Lung microvascular endothelial cell (primary cell): ENCODE measurements at places on chromosomes 3 and 15. TPM values are rescaled to one million over a fixed set of nuclear protein-coding genes. Genes with fewer than 3 reads are reported as not detected.

SLC22A13 gene
- under 0.01 TPM in 2 replicates for total RNA-seq

TMEM42 gene
- total RNA-seq, result 8.5 and 9.5 TPM in 2 replicates

MTFMT gene
- total RNA-seq, result 9.6 and 13.9 TPM in 2 replicates

UBAP1L gene
- 1.1 and 2.6 TPM in 2 replicates for total RNA-seq

CD80 gene
- total RNA-seq, result under 0.01 TPM in 1 of 2 replicates, not detected in the other

PLOD2 gene
- total RNA-seq, result 76.3 and 121 TPM in 2 replicates

NR2E3 gene
- total RNA-seq, result 0.20 and 0.22 TPM in 2 replicates

SPINT1 gene
- total RNA-seq, result 0.40 and 0.65 TPM in 2 replicates

QTRT2 gene
- total RNA-seq, result 26.2 and 28.8 TPM in 2 replicates

KNSTRN gene
- total RNA-seq, result 10.9 and 21.1 TPM in 2 replicates

GUCA1C gene
- not detected in 2 replicates for total RNA-seq

GRCh38 chr3:45212095-45212468 is 14.0 kb downstream of the TMEM158 start:
- DNase-seq, result no peak

DNA sequence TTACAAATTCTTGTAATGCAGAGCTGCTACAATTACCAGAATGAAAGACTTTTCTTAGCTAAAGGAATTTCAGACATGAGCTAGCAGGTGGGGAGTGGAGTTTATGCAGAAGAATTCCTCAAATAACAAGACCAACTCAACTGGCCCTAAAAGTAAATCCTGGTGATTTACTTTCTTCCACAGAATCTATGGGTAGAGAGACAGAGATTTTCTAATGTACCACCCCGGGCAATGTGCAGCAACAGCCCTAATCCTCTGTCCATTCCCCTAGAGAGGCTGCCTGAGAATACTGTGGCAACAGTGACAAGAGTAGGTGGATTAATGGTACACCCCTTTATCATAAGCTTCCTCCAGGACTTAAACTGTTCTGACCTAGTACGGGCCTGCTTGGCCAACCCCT is 55.2 kb downstream of the AQR start:
- DNase-seq, result no peak

GRCh38 chr15:50556642-50557371 is 10.3 kb upstream of the USP50 start:
- DNase-seq, result no peak

GRCh38 chr3:138801792-138802191 is 32.9 kb downstream of the PIK3CB start:
- DNase-seq, result no peak

- DNase-seq, result peak; percentile 61
Observed at GRCh38 chr15:78004919-78005634, 72.4 kb downstream of the TBC1D2B start.

DNA sequence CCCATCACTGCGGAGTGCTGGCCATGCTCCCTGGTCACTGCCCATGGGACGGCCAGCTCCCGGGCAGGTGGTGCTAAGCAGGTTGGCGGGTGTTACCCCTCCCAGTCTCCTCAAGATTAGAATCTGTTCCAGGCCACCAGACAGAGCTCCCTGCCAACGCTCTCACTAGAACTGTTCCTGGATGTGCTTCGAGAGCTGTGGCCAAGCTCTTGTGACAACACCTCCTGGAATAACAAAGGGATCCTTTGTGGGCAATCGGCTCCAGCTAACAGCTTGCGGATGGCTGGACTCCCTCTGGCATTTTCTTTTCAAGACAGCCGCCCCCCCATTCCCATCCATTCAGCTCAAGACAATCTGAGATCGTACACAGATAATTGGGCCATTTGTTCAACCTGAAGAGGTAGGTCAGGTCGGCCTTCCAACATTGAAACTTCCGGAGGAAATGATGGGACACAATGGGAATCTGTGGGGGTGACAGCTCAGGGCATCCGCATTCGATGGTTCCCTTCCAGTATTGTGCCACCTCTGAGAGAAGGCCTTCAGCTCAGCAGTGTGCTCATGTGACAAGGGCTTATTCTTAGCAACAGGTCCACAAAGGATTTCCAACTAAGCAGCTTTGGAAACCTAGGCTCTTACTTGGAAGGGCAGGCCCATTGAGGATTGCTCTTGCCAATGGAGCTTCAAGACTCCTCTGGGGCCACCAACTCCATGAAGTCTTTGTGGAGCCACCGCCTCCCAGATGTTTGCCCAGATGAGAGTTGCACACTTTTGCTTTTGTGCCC is 11.6 kb upstream of the EPHB3 start:
- DNase-seq, result no peak

DNA sequence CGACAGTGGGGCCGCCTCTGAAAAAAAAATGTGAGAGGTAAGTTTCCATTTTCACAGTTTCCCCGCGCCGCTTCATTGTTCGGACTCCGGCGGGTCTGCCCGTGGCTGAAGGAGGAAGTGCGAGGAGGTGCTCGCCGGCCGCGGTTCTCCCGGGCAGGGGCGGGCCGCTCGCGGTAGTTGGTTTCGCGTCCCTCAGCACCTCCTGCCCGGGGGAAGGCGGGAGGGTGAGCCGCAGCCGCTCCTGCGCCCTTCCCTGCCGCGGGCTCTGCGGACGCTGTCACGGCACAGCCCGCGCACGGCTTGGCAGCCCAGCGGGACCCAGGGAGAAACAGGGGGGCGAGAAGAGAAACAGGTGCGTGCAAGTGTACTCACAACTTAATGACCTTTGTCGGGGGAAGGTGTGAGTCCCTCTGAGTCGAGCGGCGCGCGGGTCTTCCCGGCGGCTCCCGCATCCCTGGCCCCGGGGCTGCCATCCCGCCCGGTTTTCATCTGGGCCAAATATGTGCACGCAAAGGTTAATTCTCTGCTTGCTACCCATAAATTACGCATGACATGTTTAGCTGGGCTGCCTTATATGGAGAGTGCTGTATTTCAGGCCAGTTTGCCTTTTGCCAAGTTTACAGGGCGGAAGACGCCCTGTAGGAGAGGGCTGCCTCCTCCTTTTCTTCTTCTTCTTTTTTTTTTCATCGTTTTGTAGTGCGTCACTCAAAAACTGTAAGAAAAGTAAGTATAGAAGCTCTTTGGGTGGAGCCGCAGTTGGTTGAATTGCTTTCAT is 514 bp downstream of the MBNL1 start:
- DNase-seq, result peak; percentile 82

DNA sequence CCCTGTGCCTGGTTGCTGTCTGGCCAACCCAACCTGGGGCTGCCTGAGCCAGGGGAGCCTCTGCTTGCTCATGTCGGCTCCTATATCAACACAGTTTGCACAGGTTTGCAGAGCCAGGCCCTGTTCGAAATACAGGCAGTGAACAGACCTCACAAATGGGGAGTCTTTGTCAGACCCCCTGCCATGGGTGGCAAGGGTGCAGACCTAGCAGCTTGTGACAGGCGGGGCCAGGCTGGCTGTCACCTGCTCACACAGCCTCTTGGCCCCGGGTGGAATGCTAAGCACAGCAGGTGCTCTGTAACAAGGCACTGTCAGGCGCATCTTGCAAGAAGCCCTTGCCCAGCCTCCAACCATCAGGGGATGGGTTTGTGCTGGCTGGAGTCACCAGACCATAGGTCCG is 47.3 kb downstream of the BDH1 start:
- DNase-seq, result no peak

DNA sequence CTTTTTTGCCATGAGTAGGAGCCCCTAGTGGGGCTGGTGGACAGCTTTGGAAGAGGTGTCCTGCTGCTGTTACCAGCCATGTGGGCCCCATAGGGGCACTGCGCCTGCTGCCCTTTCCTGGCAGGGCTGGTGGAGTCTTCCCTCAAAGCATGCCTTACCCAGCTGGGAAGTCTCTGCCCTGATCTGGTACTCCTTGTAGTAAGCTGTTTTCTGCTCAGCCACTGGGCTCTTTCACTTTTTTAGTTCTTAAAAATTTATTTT is 26.2 kb downstream of the HMCES start:
- no peak for DNase-seq

GRCh38 chr3:34183611-34184340 is 385.3 kb downstream of the PDCD6IP start:
- DNase-seq, result no peak

- no peak for DNase-seq
Observed at GRCh38 chr15:31828594-31828993, 201.7 kb upstream of the CHRNA7 start.

DNA sequence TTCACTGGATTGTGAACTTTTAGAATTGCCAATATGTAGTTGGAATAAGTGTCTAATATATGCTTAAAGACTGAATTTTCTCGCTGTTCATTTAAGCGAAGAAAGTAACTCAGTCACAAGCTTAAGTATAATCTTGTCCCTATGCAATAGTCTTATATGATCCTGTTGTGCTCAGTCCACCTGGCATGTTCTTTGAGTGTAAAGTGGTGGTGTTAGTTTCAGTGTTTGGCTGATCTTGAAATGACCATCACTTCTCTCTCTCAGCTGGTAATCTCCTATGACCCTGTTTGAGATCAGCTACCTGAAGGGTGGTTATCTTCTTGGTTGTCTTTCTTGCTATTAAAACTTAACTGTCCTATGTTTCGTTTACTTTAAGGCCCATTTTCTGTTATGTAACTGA is 197.5 kb downstream of the PTPRG start:
- no peak for DNase-seq

DNA sequence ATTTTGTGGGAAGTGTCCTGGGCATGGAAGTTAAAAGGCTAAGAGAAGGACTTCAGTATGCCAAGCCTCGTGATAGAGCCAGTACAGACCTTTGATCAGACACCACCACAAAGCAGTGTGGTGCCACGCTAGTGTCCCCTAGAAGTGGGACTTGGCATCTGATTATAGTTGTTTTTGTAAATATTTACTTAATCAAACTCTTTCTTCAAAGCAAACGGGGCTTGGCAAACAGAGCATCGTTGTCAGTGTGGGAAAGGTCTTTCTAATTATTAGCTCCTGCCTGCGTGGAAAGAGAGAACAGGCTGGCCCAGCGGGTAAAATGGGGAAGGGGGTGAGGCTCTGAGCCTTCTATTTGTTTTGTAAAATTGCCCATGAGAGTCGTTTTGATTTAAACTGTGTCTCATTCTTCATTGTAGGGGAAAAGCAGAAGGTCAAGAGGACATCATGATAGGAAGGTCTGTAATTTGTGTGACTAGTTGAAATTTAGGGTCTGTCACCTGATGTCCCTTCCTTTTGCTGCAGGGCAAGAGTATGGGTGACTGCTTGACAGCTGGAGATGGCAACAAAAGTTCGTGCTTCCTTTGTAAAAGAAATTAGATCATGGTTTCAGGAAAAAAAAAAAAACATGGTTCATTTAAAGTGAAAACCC is 105.0 kb downstream of the IQCH start:
- DNase-seq, result no peak

DNA sequence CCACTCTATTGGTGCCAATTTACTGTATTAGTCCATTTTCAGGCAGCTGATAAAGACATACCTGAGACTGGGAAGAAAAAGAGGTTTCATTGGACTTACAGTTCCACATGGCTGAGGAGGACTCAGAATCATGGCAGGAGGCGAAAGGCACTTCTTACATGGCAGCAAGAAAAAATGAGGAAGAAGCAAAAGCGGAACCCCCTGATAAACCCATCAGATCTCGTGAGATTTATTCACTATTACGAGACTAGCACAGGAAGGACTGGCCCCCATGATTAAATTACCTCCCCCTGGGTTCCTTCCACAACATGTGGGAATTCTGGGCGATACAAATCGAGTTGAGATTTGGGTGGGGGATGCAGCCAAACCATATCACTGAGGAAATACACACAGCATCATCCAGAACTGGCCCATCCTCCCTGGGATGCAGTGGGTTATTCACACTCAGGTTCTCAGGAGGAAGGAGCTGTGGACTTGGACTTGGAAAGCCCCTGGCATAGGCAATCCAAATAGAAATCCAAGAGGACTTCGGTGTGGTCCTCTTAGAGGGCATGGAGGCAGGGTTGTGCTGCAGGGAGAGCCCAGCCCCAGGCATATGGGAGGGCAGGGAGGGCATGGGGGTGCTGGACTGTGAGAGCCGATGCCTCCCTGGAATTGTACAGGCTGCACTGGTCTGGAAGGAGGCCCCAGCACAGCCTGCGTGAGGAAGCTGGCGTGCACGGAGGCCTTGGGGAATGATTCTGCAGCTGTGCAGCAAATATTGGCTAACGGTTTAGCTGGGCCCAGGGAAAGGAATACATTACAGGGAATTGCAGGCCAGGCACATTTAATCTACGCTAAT is 62.9 kb downstream of the EFCAB12 start:
- no peak for DNase-seq

DNA sequence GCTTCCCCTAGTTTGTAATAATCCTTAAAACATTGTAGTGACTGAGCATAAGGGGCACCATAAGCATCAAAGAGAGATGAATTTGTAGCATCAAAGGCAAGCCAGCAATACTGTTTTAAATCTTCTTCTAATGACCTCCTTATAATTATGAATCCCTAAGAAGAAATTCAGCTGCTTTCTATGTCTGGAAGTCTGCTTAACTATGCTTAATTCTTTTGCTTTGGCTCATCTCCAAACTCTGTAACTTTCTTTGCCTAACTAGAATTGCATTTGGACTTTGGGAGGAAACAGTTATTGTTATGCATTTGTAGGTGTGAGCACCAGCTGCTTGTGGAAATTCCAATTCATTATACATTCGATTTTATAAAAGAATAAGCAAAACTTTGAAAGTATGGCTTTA is 117.7 kb upstream of the SPATA16 start:
- DNase-seq, result no peak
